ENCODE measurements at places on chromosomes 16 and 17.

- DNase-seq: no peak
Measured at GRCh38 chr17:44651228-44651627, 5.0 kb upstream of the MEIOC start.

DNA sequence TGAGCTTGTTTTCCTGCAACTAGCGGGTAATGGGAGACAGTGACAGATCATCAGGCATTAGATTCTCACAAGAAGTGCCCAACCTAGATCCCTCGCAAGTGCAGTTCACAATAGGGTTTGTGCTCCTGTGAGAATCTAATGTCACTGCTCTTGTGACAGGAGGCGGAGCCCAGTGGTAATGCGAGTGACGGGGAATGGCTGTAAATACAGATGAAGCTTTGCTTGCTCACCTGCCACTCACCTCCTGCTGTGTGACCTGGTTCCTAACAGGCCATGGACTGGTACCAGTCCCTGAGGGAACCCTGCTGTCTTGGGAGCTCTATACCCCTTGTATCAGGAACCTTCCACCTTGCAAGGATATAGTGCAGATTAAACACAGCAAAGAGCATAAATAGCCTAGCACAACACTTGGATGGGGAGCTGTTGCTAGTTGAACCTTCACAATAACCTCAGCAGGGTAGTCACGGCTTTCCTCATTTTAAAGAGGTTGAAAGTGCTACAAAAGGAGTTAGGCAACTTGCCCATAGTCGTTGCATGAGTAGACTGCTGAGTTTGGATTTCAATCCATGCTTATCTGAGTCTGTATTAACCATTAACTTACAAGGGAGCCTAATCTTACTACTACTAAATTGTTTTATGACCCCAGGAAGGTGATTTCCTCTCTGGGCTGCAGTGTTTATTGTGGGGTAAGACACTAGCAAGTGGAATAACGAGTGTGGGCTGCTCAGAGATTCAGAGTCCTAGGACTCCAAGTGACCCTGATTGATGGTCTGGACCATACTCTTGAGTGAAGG lies 156.6 kb upstream of the ZFHX3 start:
- no peak for DNase-seq

GRCh38 chr17:27596096-27596495 lies 34.9 kb upstream of the LGALS9 start:
- DNase-seq: no peak

DNA sequence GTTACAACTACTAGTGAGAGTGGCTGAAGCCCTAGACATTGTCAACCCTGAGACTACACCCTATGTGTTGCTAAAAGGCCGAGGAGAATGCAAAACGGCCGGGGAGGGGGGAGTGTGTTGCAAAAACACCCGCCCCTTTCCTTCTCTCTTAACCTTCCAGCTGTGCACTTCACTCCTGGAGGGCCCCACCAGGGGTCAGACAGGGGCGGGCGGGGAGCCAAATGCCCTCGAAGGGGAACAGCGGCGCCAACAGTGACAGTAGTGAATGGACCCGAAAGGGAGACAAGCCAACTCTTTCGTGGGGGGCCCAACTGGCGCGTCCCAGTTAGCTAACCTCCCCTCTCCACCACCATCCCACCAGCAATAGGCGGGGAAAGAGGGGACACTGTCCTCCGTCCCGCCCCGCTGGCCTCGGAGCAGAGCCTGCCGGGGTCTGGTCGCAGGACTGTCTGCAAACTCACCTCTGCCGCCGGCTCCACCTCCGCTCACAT lies 352 bp downstream of the MARF1 start:
- DNase-seq: no peak

DNA sequence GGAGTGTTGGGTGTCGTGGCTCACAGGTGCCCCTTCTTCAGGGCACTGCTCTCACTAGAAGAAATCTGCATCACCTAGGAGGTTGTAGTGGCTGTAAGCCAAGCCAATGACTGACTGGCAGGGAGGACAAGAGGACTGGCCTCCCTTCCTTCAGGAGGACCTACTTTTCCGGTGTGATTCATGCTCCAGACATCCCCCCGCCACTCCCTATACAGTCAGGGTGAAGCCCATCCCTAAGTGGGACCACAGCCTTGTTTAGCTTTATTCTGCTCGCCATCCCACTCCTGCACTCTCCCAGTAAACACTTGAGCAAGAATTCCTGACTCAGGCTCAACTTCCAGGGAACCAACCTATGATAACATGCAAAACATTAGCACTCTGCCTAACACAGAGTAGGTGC lies 67.0 kb downstream of the PLCG2 start:
- DNase-seq: no peak

GRCh38 chr17:2336215-2336851 lies at the start of gene TSR1:
TSR1 (minus strand) TSS chr17:2336457; CDS start chr17:2336427, 30 bp downstream.
- DNase-seq: peak; percentile 84

DNA sequence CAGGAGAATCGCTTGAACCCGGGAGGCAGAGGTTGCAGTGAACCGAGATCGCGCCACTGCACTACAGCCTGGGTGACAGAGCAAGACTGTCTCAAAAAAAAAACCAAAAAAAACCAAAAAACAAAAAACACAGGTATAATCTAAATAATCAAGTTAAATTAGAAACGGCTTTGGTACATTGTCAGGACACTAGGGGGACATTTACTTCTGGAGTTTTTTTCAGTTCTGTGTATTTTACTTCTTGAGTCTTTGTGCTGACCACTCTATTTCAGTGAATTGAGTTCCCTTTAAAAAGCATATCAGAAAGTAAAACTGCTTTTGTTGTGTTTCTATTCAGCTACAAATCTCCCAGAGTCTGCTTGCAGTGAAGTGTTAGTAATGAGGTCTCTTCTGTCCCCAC lies 36.3 kb downstream of the DHRS7B start:
- DNase-seq: no peak

DNA sequence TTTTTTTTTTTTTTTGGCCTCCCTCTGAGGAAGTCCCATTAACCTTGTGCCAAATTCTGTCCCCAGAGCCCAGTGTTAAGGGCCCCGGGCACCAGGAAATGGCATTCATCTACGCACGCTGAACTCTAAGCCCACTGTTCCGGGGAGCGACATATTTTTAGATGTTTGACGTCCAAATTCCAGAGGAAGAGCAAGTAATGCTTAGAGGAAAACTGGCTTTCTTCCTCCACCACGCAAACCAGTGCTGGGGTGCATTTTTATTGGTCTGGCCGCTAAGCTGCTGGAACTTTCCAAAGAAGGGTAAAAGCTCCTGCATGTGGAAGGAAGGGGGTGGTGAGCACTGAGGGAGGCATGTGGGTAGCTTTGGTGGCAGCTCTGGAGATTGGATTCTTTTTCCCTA lies 8.3 kb downstream of the WFDC1 start:
- DNase-seq: no peak

DNA sequence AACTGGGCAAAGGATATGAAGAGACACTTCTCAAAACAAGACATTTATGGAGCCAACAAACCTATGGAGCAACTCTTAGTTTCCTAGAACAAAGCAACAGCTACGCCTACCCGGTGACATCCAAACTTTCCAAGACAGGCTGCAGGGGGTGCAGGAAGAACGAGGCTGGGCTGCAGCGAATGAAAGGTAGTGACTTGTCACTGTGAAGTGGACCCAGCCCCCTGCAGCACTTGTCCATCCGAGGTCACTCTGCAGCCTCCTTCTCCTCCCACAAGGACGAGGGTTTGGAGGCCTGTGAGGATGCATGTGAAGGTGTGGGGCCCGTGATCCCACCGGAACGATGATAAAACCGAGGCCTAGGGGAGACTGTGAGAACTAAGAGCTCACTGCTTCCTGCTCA lies 192.6 kb upstream of the RPL38 start:
- DNase-seq: no peak

DNA sequence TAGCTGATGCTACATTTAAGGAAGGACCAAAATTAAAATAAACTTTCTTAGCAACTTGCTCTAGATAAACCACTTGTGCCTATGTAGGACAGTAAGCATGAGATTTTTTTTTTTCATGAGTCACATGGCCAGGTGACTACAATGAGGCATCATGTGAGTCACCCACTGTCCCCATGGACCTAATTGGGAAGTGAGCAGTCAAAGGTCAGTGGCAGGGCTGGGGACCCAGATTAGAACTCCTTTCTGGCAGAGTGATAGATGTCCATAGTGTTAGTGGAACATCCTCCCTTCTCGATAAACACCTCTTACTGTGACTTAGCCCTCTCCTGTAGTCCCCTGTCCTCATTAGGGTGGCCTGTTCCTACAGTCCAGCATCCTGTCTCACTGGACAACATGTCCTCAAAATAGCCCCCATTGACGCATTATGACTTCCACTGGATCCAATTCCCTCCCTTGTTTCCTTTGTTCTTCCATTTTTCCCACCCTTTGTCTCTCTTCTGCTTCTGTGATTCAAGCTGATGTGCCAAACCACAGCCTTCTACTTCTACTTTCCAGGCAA lies 12.4 kb downstream of the ITGB3 start:
- no peak for DNase-seq

- no peak for DNase-seq
Measured at GRCh38 chr17:40472733-40473452, 28.5 kb downstream of the TNS4 start.

DNA sequence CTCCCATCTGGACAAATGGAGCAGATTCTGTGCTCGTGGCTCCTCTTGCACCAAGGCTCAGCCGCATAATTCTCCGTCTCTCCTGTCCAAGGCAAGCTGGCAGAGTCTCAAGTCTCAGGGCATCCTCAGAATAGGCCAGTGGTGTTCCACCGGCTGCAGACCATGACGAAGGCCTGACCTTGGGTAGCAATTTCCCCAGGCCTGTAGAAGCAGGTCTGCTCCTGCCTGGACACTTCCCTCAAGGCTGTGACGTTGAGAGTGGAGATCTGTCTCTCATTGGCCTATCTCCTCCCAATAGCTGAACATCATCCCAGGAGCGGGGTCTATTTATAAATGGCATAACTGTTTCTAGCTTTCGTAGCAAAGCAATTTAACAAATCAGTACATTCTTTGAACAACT lies 33.3 kb upstream of the SRSF1 start:
- DNase-seq: no peak

DNA sequence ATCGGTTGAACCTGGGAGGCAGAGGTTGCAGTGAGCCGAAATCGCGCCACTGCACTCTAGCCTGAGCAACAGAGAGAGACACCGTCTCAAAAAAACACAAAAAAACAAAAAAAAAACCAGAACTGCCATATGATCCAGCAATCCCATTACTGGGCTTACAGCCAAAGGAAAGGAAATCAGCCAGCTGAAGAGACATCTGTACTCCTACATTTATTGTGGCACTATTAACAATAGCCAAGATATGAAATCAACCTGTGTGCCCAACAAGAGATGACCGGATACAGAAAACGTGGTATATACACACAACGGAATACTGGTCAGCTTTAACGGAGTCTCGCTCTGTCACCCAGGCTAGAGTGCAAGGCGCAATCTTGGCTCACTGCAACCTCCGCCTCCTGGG lies 14.6 kb downstream of the FANCA start:
- no peak for DNase-seq

GRCh38 chr17:72465191-72466024 lies 344.6 kb downstream of the SOX9 start:
- no peak for DNase-seq

DNA sequence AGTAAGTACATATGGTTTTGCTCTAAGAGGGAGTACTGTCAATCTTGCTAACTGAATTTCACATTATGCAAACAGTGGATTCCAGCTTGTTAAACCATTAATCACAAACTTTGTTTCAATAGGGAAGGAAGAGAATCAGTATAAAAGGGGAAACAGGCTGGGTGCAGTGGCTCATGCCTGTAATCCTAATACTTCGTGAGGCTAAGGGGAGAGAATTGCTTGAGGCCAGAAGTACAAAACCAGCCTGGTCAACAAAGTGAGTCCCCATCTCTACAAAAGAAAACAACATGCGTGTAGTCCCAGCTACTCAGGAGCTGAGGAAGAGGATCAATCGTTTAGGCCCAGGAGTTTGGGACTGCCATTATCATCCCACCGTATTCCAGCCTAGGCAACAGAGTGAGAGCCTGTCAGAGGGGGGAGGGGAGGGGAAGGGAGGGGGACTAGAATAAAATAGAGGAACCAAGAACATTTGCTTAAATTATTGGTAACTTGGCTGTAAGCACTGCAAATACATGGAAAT lies 65.7 kb downstream of the FBXL20 start:
- DNase-seq: no peak

GRCh38 chr17:77622647-77623046 lies 335.9 kb upstream of the TNRC6C start:
- DNase-seq: no peak

DNA sequence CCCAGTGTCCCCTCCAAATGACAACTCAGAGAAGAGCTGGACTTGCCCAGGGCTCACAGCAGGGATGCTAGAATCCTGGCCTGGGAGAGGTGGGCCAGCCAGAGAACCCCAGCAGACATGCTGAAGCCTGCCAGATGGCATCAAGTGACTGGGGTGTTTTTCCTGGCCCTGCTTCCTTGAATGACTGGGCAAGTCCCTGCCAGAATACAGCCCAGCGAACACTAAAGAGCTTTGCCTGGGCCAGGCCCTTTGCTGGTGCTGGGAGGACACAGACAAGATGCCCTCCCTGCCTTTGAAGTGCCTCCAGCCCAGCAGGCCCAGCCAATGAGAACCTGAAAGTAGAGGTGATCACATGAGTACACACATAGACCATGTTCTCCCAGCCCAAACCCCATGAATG lies 11.5 kb downstream of the ZNF319 start:
- DNase-seq: no peak

- DNase-seq: no peak
Measured at GRCh38 chr17:15194859-15195277, 70.3 kb downstream of the PMP22 start.

GRCh38 chr16:57826052-57826451 lies 23.8 kb upstream of the KIFC3 start:
- DNase-seq: no peak

DNA sequence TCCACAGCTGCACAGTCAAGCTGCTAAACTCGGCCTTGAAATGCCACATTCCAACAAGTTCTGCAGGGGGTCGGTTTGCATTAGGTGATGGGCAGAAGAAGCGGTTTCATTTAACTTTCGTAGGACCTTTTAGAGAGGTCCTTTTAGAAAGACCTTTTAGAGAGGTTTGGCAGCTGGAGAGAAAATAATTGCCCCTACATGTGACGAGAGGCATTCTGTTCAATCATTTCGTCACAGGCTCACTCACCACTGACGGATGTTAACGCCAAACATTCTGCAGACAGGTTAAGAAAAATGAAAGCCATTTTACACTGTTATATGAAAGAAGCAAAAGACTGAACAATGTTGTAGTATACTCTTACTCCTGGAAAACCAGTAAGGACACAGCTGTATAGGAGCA lies 76.5 kb upstream of the ZNF423 start:
- DNase-seq: no peak

- DNase-seq: peak; percentile 54
Measured at GRCh38 chr17:59786536-59787319, 79.3 kb downstream of the VMP1 start.

DNA sequence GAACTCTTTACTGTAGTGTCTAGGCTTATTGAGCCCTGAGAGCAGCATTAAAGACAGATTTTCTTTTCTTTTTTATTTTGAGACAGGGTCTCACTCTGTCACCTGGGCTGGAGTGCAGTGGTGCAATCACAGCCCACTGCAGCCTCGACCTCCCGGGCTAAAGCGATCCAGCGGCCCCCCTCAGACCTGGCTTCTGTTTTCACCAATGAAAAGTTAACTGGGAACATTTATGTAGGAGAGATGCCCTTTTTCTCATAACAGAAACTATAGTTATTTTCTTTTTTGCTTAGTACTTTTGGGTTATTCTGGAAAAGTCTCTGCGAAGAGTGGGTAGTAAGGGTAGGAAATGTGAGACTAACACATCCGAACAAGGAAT lies 1.5 kb downstream of the MAP1LC3B start:
- no peak for DNase-seq

Data from renal cortex interstitium (tissue), 15 donors.